GOT3 (cell line): ENCODE measurements at places on chromosomes 1 and 21.

- DNase-seq = no peak
These were observed 12.1 kb downstream of the NBPF3 start for GRCh38 chr1:21451981-21452411.

DNA sequence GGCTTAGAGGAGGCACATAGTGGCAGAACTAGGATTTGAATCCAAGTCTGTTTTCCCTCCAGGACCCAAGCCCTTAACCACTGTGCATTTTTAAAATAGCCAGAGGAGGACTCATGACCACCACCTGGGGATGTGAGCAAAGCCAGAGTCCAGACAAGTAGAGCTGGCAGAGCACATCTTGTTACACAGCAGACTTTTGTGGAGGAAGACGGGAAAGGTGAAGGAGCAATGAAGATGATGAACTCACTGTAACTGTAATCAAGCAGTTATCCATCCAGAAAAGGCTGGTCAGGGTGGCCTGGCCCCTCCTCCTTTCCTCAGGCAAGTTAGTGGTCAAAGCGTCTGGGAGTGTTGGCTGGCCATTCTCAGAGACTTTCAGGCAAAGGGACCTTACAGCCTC lies 50.9 kb downstream of the SLC44A3 start:
- DNase-seq = no peak

DNA sequence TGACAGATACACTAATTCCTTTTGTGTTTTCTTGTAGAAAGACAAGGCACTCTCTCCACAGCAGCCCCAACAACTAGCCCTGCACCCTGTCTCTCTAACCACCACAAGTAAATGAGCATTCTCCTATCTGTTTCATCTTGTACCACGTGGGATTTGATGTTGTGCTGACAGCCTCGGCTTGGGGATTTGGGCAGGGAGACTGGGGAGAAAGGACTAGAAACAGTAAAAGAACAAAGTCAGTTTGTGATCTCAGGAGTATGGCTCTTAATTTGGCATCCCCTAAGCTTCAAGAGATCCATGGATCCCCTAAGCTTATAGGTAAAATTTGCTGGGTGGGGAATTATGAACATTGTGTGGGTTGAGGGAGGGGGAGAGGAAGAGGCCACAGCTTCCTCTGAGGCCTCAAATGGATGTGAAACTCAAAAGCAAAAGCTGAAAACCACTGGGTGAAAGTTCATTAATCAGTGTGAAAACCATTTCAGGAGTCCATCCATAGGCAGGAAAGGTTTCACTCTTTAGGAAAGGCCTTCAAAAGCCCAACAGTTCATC lies 3.1 kb downstream of the C1orf162 start:
- DNase-seq = no peak

DNA sequence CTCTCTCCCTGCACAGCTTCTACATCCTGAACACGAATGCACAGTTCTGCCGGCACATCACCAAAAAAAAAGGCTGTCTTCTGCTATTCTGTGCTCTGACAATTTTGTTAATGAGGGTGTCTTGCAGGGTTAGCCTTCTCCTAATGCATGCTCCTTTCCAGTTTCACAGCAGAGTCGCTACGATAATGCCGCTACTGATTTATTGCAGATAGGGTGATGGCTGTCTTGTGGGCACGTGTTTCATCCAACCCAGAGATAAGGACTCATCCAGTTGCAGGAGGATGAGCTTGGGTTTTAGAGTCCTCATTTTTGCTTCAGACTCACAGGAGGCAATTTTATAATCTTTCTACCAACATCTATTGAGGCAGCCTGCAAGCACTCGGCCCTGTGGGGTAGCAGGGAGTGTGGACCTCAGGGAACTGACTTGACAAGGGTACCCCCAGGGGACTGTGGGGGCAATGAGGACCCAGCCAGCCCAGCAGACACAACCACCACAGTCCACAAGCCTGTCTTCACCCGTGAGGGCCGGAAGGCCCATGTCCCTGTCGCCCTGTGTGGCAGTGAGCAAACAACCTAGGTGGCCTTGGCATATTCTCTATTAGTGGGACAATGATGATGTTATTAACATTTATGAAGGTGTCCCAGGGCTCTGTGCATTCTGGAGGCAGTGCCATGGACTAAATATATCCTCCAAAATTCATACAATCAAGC lies 15.4 kb upstream of the UTS2 start:
- DNase-seq = no peak

GRCh38 chr1:197557302-197557701 lies 218.0 kb downstream of the DENND1B start:
- DNase-seq = no peak

DNA sequence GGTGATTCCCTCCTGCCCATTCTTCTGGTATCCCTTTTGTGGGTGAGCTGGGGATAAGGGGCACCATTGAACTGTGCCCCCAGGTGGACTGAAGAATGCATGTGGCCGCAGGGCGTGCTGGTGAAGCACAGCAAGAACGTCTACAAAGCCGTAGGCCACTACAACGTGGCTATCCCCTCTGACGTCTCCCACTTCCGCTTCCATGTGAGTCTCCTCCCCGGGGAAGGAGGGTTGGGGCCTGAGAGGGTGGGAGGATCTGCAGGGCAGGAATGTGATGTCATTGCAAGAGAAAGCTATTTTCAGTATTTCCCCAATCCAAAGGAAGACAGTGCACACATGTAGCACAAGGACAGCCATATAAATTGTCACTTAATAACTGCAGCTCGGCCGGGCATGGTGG lies 7.5 kb upstream of the KPNA6 start:
- DNase-seq = no peak
